SK-N-MC (cell line): ENCODE measurements at places on chromosomes 4 and X.

DNA sequence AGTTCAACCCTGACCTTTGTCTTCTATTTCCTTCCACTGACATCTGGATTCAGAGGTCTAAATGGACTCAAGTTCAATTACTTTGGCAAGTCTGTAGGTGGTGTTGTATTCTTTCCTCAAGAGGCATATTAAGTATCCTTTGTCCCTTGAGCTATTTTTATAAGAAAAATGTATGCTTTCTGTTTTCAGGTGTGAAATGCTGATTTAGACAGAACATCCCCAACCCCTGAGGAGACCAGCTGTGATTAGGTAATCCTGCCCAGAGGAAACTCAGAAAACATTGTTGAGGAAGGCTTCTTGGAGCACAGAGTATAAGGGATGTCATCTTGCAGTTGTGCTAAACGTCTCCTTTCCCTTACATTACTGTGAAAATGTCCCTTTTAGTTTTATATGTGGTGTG, 46.6 kb upstream of the EGFL6 start:
- DNase-seq = no peak

- no peak for DNase-seq
These were observed 36.7 kb downstream of the FGFRL1 start for GRCh38 chr4:1047976-1048772.

DNA sequence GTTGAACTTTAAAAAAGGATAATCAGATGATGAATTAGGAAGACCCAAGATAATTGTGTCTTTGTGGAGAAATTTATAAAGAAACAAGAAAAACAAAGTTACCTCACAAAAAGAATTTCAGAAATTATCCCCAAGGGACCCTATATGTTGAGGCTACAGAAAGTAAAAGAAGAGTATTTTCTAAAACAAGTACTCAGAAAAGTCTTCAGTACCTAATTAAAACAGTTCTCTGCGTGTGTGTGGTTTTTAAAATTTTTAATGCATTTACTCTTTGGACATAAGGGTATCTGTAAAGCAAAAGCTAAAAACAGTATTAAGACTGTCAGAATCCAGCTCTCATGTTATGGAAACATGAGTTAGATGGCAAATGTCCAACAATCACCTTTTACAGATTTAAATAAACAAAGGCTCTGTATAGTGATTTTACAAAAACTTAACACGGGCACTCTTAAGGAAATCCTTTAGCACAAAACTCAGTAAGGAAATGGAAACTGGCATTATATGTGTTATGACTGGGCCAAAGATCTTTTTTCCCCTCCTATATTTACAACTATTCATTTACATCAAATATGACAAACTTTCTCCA, 187.5 kb downstream of the NSUN7 start:
- DNase-seq = no peak

DNA sequence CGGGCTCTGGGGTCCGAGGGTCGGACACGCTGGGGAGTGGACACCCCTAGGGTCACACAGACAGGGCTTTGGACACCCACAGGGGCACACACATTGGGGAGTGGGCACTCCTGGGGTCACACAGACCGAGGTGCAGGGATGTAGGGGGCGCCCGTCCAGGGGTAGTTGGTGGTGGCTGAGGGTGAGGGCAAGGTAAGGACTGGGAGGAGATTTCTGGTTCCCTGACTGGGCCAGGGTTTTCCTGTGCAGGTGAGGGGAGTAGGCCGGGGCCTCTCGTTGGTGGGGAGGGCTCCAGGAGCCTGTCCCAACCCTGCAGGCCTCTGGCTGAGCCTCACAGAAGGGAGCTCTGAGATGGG, 21.9 kb upstream of the WDR45 start:
- no peak for DNase-seq
